ENCODE measurements at places on chromosomes 2 and 18.

DNA sequence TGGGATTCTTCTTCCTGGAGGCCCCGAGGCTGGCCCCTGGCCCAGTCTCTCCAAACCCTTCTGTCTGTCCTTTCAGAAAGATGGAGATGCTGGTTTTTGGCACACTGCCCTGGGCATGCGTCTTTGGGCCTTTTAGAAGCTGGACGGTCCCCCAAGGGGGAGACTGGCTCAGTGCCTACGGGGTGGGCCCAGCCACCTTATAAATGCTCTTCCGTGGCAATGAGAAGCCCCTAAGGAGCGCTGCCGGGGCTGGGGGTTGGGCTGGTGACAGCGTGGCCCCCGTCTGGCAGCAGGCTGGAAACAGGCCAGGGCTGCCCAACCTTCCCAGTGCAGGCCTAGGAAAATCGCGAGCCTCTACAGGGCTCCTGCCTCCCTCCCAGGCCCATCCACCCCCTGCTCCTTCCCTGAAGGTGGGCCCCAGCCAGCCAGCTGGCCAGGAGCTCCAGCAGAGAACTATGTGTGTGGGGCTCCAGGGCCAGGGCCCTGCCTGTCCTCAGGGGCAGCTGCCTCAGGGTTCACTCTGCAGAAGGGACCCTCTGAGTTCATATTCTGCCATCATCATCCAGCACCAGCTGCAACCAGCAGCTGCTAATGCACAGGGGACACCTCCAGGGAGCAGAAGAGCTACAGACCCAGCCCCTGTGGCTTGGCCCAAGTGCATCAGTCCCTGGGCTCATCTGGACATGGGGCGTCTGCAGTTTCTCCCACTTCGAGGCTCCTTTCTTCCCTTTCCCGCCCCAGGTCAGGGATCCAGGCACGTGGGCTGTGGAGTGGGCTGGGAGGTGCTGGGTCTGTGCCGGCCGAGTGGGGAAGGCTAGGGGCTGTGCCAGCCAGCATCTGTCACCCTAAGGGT lies 107.6 kb upstream of the OTOS start:
- no peak for DNase-seq

GRCh38 chr2:99382143-99382542 lies 45.0 kb downstream of the EIF5B start:
- DNase-seq: no peak

DNA sequence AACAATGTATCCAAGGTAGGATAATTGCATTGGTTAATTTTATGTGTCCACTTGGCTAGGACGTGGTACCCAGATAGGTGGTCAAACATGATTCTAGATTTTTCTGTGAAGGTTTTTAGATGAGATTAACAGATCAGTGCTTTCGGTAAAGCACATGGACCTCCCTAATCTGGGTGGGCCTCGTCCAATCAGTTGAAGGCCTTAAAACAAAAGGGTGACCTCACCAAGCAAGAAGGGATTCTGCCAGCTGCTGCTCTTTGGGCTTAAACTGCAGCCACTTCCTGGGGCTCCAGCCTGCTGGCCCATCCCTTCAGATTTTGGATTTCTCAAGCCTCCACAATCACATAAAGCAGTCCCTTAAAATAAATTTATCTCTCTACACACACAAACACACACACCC lies 226.1 kb upstream of the TPO start:
- DNase-seq: no peak

DNA sequence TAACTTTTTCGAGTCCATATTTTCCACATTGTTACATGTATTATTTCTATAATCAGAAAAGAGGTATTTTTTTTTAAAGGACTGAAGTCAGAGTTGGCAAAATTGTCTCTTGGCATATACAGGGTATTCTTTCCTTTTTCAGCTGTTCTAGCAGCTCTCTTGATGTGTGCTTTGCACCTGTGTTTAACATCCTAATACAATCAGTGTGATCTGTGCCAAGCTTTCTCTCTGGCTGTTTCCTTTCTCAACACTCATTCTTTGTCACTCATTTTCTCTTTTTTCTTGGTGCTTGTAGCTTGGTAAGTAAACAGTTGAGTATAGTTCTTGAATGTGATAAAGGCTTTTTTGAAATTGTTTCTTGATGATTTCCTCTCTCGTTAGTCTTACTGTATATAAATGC lies 9.2 kb downstream of the RNMT start:
- no peak for DNase-seq

DNA sequence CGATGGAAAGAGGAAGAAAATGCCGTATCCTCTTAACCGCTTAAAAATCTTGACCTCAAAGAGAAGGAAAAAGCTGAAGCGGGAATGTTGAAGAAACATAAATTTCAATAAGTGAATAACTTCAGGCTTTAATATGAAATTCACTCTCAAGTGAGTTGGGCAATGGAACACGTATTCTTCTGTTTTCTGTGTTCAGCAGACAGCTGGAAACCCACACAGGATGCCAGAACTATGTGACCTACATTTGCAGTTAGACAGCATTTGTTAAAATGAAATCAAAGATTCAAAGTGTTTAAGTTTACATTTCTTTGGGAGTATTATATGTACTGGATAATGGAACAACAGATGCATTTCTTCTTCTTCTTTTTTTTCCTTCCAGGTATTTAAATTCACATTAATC lies 80.5 kb upstream of the SPATS2L start:
- DNase-seq: no peak

GRCh38 chr2:72974436-72974754 lies 57.1 kb downstream of the EMX1 start:
- no peak for DNase-seq

GRCh38 chr2:229815858-229816257 lies 101.5 kb upstream of the DNER start:
- no peak for DNase-seq

- no peak for DNase-seq
Observed at GRCh38 chr2:99748344-99748743, 258.5 kb upstream of the REV1 start.

- no peak for DNase-seq
Observed at GRCh38 chr2:37585295-37585908, 86.0 kb downstream of the CDC42EP3 start.

DNA sequence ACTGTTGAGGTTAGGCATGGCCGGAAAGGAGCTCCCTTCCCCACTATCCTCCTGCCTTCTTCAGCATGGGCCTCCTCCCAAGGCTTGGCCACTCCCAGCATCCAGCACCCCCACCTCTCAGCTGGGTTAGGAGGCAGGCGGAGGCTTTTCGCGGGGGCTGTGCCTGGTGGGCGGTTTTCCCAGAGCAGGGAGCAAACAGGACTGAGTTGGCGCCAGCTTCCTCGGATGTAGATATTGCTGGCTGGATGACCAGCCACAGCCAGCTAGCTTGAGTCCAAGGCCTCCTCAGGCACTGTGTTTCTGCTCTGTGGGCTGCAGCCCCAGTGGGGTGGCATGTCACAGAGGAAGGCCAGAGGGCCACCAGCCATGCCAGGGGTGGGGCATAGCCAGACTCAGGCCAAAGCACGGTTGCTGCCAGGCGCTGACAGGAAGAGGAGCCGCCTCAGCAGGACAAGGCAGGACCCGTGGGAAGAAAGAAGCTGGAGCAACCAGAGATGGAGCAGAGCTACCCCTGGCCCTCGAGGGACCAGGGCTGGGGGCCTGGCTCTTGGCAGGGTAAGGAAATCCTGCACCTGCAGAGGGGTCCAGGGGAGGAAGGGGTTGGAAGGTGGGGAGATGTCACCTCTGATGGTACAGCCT lies at the start of gene TCF23:
Gene TCF23, plus strand, starts transcription at position 204 of the 639 bp plus-strand sequence. Its CDS starts 130 bp downstream, at position 334.
- DNase-seq: no peak

DNA sequence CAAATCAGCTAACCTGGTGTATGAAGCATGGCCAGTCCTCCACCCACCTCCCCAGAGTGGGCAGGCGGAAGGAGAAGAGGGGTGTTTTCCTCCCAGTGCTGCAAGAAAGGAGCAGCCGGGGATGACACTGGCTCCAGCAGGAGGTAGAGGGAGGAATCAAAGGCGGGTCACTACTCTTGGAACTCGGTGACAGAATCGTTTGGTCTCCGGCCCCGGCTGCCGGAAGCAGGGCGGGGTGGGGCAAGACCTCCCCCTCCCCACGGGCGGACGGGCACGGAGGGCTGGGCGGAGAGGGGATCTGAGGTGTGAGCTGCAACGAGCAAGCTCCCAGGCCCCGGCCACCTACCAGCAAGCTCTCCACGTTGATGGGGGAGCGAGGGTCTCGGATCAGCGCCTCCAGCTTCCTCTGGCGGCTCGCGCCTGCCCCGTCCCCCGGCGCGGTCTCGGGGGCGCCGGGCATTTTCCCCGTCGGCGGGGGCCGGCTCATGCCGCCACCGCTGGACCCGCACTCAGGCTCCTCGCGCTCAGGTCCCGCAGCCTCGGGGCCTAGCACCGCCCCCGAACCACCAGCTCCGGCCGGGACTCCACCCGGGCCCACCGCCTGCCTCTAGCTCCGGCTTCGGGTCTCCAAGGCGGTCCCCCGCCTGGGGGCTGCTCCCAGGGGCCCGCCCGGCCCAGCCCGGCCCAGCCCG lies 640 bp downstream of the ROCK2 start:
- no peak for DNase-seq

GRCh38 chr2:9356261-9356660 lies 67.1 kb downstream of the ITGB1BP1 start:
- no peak for DNase-seq

GRCh38 chr18:58531236-58531635 lies 97.7 kb downstream of the ALPK2 start:
- DNase-seq: no peak

All from stimulated activated CD8-positive, alpha-beta memory T cell treated with anti-CD3 and anti-CD28 coated beads, Interleukin-2, amount 100 ng/mL, for 1 hour (primary cell).